ENCODE measurements at places on chromosomes 5 and 9. TPM values are rescaled to one million over a fixed set of nuclear protein-coding genes. Genes with fewer than 3 reads are reported as not detected.

CYSRT1 gene
- 0.87 TPM for total RNA-seq

ENTREP1 gene
- 0.13 TPM for total RNA-seq

CD14 gene
- 1.6 TPM for total RNA-seq

PALM2AKAP2 gene
- total RNA-seq: 18.2 TPM

PCDHGA9 gene
- 5.7 TPM for total RNA-seq
